ENCODE measurements at places on chromosomes 5 and 9. TPM values are rescaled to one million over a fixed set of nuclear protein-coding genes. Genes with fewer than 3 reads are reported as not detected.

DNA sequence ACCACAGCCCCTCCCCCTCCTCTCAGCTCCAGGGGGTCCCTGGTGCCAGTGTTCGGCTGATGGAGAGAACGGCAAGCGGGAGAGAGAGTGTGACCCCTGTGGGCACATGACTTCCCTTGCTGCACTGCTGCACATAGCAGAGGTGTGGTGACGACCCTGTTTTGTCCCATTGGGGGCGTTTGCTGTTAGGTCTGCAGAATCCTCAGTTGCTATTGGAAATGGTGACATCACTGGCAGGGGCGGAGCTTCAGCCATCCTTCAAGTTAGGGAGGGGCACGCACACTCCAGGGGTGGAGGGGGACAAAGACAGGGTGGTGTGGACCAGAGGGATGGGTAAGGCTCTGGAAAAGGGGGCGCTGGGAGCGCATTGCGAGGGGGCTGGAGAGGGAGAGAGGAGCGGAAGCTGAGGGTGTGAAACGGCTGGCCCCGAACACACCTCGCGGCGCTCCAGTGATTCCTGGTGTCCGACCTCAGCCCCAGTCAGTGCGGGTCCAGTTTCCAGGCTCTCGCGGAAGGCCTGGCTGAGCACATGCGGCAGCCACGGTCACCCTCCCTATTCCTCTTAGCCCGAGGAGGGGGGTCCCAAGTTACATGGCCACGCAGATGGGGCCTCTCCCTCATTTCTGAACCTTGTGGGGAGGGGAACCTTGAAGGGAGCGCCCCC lies 764 bp upstream of the GRIN1 start:
- DNase-seq = no peak

DNA sequence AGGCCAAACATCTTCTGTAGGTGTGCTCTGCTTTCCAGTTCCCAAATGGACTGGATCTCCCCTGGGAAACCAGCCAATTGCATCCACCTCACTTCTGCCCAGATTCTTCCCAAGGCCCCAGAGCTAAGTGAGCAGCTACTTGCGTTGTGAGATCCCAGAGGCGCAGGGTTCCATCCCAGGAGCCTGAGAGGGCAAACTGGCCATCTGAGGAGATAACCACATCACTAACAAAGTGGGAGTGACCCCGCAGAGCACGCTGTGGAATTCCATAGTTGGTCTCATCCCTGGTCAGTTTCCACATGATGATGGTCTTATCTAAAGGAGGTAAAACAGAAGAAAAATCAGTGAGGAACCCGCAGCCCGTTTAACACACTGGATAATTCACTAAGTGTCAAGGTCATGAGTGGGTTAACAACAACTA lies 1.7 kb downstream of the RACK1 start:
- DNase-seq = no peak

NCS1 gene
- total RNA-seq = 3.8 TPM

ANKRD18A gene
- 1.7 TPM for total RNA-seq

GRM6 gene
- total RNA-seq = not detected

DNA sequence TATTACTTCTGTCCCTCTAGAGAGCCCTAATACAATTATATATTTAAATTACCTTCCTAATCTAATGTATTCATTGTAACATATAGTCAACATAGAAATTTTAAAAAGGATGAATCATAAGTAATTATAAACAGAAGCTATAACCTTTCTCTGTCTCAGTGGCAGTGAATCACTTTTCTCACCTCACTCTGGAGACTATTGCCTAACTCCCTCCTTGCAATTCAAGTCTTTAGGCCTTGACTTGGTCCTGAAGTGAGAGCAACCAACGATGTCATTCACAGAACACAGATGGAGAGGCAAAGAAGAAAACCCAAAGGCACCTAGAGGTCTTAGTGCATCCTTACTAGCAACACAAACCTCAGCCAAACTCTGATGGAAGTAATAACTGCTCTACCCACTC lies 133.3 kb upstream of the DPYSL3 start:
- DNase-seq = no peak

GRCh38 chr5:75463726-75464125 lies 47.7 kb downstream of the CERT1 start:
- DNase-seq = no peak

DNA sequence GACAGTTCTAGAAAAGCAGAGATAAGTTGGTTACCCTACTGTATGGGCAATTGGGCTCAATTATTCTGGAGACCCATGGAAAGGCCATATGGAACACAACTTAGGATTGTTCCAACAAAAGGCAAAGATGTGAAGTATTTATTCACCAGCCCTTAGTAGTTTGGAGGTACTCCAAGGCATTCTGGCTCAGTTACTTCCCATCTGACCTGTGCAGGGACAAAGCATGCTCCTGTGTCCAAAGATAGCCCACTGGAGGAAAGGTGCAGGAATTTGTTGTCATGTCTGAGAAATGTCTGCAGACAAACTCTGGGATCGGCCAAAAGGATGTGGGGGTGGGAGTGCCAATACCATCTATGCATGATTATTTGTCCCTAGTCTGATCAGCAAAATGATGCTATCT lies 279.5 kb upstream of the PTGER4 start:
- no peak for DNase-seq

DNA sequence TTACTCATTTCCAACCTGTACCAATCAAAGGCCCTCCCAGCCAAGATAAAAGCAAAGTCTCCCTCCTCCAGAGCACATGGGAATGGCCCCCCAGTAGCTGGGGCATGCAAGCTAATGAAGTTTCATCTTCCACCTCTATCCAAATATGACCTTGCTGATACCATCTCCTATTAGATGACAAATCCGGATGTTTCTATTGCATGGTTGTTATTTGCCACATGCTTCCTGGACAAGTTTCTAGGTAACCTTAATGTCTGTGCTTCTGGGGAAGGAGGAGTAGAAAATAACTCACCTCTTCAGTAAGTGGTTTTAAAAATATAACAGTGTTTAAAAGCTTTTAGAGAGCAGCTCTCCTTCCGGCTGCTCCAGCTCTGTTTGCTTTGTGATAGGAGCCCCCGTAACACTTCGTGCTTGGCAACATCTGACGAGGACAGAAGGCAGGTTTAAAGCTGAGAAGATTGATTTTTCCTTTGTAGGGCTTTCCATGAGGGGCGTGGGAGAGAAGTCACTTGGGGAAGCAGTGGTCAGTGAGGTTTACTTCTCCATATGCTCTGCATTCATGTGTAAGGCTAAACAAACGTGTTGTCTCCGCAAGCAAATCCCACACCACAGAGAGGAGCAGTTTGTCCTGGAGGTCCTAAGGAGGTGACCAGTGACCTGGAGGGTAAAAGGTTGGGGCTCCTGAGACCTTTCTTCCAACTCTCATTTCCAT lies 40.3 kb upstream of the GLRX start:
- no peak for DNase-seq

DNA sequence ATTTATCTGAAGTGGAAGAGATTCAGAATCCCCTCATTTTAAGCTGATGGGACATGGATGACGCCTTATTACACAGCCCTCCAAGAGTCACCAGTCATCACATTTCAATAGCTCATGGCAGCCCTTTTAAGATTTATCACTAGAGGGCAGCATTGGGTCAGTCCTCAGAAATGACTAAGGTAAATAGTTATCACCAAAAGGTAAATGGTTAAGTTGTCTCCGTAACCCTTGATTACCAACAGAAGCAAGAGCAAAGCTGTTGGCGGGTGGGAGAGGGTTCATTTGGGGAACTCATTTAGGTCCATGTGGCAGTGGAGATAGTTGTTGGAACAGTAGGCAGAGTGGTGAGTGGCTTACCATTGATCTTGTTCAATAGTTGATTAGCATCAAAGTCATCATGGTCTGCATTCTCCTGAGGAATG lies 12.0 kb upstream of the C9 start:
- no peak for DNase-seq

DNA sequence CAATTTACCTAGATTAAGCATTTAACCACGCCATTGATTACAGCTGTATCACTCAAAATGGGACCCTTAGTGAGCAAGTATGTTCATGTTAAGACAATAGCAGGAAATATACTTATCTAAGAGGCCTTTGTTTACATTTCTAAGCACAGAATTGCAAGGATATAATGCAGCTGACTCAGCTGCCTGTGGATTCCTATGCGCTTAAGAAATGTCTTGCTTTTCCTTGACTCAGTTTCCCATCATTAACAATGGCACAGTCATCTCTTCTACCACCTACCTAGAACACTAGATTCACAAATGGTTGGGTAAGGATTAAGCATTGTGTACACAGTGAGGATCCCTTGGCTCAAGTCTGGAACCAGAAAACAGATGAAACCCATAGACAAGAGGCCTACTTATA lies 163.8 kb downstream of the TSSK1B start:
- no peak for DNase-seq

BRD3 gene
- total RNA-seq = 41.4 TPM

GRCh38 chr9:71704796-71705195 lies 63.5 kb downstream of the CEMIP2 start:
- no peak for DNase-seq

DNA sequence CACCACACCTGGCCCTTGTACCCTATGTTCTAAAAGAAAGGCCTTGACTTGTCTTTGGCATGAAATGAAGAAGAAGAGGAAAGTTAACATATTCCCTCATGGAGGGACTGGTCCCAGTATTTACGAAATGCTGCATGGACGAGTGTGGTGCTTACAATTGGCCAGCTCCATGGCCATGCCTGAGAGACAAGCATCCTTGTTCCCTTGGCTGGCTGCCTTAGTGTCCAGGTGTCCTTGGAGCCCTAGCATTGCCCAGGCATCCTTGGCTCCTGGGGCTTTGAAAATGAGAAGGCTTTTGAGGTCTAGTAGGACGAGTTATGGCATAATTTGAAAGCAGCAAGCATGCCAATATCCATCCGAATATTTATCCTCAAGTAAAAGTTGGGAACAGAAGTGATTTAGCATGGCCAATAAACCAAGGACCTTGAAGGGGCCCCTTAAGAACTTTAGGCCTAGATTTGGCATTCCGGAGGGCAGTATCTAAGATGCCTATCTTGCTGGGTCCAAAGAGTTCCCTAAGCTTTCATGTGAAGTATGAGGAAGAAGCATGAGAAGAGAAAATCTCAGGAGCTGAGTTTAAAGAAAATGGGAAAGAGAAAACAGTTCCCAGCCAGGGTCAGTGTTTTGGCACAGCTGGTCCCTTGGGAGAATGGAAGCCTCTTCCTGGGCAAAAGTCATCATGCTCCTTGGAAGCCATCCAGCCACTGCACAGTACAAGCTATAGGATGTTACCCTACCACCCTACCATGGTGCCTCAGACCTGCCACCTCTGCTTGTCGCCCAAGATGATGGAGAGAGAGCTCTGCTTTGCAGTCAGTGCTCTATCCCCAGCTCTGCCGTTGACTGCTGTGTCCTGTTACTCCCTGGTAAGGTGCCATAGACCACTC lies 91.0 kb downstream of the AOPEP start:
- DNase-seq = no peak

- DNase-seq = no peak
These were observed 262.5 kb downstream of the TUSC1 start for GRCh38 chr9:25415718-25416117.

SHISAL2B gene
- not detected for total RNA-seq

DNA sequence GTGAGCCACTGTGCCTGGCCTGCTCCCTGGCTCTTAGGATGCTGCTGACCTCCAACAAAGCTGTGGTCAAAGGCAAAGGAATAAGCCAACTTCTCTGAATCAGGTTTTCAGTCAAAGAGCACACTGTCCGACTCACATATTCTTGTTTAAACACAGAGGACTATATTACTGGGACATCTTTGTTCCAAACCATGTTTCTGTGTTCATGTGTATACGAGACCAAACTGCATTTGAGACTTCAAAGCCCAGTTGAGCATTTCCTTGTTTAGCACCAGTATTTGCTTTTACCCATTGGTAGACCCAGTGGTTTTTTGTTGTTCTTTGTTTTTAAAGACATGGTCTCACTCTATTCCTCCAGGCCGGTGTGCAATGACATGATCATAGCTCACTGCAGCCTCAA lies 100.2 kb downstream of the SCAI start:
- DNase-seq = no peak

CYLC2 gene
- not detected for total RNA-seq

IL3 gene
- total RNA-seq = not detected

GRCh38 chr5:57857696-57858095 lies 375.1 kb upstream of the ACTBL2 start:
- no peak for DNase-seq

DBH gene
- total RNA-seq = 0.46 TPM

Measured in CD8-positive, alpha-beta T cell (primary cell).